GM23248 (cell line): ENCODE measurements at places on chromosomes 6 and 20. TPM values are rescaled to one million over a fixed set of nuclear protein-coding genes. Genes with fewer than 3 reads are reported as not detected.

Gene MDFI
- polyA plus RNA-seq = not detected in 2 replicates

Gene PACSIN1
- not detected in 2 replicates for polyA plus RNA-seq

Gene SLC26A8
- not detected in 2 replicates for polyA plus RNA-seq

Gene OR12D1
- not detected in 2 replicates for polyA plus RNA-seq

Gene GSTA3
- not detected in 2 replicates for polyA plus RNA-seq

Gene LY6G5C
- polyA plus RNA-seq = 5.0 and 5.1 TPM in 2 replicates

Gene BPIFB1
- not detected in 2 replicates for polyA plus RNA-seq

Gene MUC22
- not detected in 2 replicates for polyA plus RNA-seq

Gene TCP11
- polyA plus RNA-seq = not detected in 2 replicates

Gene MYCT1
- polyA plus RNA-seq = 0.42 TPM in 1 of 2 replicates, not detected in the other

Gene ZNF831
- polyA plus RNA-seq = not detected in 2 replicates

Gene PDE10A
- 0.20 and 0.21 TPM in 2 replicates for polyA plus RNA-seq

Gene YTHDF1
- polyA plus RNA-seq = 16.7 and 26.0 TPM in 2 replicates

Gene VWA7
- polyA plus RNA-seq = 0.37 and 0.56 TPM in 2 replicates

Gene RBPJL
- not detected in 2 replicates for polyA plus RNA-seq

Gene HLA-DPB1
- 17.8 and 18.9 TPM in 2 replicates for polyA plus RNA-seq

Gene CYP21A2
- not detected in 2 replicates for polyA plus RNA-seq

Gene ZNF133
- polyA plus RNA-seq = 10.7 and 11.3 TPM in 2 replicates
